ENCODE measurements at places on chromosomes 7 and 10. TPM values are rescaled to one million over a fixed set of nuclear protein-coding genes. Genes with fewer than 3 reads are reported as not detected.

DNA sequence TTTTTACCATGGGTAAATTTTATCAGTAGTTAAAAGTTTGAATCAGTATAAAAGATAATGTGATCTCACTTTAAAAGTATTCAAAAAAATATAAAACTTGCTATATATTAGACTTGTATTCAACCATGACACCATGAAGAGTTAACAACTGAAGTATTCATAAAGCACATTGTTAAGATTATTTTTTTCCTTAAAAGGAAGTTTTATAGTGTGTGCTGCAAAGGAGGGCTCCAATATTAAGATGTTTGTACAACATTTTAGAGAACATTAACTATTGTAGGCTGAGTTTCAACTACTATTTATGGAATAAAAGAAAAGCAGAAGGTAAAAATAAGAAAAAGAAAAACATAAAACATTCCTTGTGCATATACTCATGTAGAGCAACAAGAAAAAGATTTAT, 24.5 kb upstream of the CUBN start:
- no peak for DNase-seq

GRCh38 chr10:78302739-78302988, 269.0 kb downstream of the RPS24 start:
- DNase-seq: no peak

- peak; percentile 21 for DNase-seq
These were observed at the start of gene PLXNA4 for GRCh38 chr7:132575982-132576720. Gene PLXNA4, minus strand, starts transcription at chr7:132576470. Its CDS starts 67,777 bp downstream, at chr7:132508693.

DNA sequence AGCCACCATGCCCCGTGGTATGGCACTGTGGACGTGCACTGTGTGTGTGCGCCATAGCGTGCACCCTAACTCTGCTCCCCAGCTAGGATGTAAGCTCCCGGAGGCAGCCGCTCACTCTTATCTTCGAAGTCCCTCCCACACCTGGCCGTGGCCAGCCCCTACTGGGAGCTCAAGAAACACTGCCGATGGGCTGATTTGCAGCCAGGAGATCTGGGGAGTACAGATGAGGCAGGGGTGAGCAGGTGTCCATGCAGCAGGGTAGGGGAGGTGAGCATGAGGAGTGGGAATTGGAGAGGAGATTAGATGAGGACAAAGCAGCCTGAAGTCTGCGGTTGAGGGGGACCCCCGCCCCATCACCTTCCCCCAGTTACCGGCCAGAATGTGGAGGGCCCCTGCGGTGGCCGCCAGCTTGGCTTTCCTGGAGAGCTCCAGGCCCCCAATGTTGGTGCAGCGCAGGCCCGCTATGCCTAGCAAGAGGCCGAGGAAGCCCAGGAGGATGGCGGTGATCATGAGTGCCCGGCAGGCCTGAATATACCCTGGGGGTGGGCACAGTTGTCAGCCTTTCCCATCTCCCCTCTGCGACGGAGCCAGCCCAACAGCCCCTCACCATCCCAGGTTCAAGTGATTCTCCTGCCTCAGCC, 3.6 kb downstream of the CLDN15 start:
- DNase-seq: no peak

DNA sequence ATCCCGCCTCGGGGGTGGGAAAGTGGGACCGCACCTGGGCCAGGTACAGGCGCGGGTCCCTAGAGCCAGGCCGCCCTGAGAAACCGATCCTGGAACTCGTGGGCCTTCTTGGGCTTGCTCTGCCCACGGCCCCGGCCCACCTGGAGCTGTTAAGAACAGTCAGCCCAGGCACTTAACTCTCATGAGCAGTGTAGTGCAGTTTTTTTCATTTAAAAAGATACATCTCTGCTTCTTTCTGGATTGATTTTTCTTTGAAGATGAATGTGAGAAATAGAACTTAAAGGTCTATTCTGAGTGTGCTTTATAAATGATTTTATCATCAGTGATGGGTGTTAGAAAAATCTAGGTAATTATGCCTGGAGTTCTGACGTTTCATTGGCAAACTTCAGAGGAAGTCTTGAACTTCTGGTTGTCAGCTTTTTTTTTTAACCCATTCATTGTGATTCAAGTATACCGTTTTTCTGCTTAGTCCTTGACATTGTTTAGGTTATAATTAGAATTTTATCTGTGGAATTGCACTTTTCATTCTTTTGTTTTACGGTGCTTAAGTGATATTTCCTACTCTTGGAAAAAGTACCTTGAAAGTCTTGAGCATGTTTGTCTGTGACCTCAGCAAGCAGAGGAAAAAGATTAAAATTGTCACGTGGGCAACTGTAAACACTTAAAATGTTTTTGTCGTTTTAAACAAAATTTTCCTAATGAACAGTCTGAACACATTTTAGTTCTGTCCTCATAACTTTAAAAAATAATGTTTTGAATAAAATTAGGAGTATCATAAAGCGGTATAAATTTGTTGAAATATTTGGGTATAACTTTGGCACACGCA, 906 bp downstream of the CDK1 start:
- DNase-seq: peak; percentile 37

The SIRT1 gene
- 28.2 TPM for total RNA-seq

DNA sequence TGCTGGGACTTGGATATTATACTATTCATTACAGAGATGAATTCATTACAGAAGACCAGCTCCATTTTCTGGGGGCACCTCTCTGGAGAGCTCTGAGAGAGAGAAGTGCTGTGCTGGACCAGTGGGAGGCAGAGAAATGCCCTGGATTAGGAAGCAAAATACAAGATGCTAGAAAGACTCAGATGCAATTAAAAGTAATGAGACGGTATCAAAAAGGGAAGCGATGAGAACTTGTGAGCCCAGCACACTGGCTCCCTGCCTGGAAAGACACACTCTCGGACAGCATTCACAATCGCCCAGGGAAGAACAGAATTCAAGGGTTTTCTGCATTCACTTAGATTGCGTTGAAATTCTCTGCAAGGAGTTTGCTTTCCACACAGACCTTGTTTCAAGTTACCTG, 3.5 kb upstream of the FRAT2 start:
- DNase-seq: no peak

The NRP1 gene
- 172 TPM for total RNA-seq

DNA sequence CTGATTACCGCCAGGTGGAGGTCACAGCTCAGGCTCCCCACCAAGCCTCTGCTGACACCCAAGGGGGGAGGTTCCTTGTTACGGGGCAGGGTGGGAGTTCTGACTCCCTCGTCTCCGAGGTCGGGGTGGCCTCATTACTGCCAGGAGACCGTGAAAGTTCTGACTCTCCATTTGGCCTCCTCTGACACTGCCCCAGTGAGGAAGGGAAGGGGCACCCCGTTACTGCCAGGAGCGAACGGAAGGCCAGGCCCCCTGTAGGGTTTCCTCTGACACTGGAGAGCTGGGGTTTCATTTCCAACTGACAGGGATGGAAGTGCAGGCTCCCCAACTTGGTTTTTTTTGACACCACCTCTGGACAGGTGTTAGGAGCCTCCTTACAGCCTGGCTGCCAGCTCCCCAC, 138.1 kb upstream of the EEPD1 start:
- DNase-seq: no peak

The MBL2 gene
- total RNA-seq: not detected

GRCh38 chr10:64142395-64142794, 621.2 kb downstream of the REEP3 start:
- no peak for DNase-seq

The UCMA gene
- total RNA-seq: not detected

The LYZL2 gene
- total RNA-seq: not detected

DNA sequence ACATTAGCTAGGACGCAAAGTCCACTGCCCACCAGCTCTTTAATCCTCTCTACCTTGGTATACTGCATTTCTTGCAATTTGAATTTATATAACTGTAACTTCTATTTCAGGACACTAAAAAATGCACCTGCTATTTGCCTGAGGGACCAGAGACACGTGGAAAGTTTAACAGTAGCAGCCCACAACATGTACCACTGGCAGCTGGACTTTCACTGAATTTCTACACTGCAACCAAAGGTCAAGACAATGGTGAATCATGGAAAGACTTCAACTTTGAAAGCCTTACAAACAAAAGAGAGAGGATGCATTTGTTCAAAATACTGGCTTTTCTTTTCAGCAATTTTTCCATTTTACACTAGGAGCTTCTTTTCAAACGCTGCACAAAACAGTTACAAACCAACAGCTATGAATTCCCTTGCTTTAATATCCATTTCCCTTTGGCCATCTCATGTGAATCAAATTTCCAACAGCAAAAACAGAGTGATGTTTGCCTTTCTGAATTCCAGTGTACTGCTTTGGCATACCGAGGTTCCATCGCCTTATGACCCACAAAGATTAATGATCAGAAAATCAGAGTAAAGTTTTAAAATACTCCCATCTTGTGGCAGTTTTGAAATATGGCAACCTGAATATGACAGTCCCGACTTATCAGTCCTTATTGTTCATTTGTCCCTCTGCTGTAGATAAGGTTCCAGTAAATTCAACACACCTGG, 29.9 kb upstream of the HNRNPH3 start:
- DNase-seq: peak; percentile 72

The AP1S1 gene
- 23.6 TPM for total RNA-seq

GRCh38 chr7:138072726-138073125, 3.5 kb upstream of the AKR1D1 start:
- DNase-seq: no peak

DNA sequence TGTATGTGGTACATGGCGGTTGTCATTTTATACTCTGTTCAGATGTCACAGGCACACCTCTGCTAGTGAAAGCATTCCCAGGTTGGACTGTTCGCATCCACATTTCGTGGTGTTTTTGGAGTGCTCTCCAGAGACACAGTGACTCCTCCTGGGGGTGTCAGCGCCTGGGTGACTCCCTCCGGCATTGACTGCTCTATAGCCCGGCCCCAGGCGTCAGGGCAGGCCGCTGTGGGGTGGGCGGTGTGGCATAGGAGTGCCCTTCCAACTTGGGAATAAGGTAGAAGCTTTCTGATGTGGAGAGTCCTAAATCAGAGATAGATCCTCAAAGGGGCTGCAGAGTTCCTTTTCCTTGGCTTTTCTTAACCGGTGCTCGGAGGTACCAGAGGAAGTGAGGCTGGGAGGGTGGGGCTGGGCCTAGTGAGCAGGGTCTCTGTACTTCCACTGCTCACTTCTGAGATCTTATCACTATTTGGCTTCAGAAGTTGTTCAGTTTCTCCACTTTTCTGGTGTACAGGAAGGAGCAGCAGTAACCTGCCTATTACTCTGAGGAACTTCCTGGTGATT, 32.3 kb downstream of the CCNY start:
- DNase-seq: no peak

- no peak for DNase-seq
These were observed 391.7 kb upstream of the KLF6 start for GRCh38 chr10:4176500-4177281.

DNA sequence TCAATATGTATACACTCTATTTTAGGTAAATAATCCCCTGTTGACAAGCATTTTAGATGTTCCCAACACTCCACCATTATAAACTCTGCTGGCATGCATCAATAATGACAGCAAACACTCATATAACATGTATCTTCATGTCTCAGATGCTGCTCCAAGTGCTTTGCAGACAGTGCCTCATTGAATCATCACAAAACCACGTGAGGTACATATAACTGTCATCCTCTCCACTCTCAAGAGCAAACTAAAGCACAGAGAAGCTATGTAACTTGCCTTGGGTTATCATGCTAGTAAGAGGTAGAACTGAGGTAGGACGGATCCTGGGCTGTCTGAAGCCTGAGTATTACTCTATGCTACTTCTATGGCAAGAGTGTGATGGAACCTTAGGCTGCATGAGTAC, 72.5 kb upstream of the GSDME start:
- DNase-seq: peak; percentile 29

DNA sequence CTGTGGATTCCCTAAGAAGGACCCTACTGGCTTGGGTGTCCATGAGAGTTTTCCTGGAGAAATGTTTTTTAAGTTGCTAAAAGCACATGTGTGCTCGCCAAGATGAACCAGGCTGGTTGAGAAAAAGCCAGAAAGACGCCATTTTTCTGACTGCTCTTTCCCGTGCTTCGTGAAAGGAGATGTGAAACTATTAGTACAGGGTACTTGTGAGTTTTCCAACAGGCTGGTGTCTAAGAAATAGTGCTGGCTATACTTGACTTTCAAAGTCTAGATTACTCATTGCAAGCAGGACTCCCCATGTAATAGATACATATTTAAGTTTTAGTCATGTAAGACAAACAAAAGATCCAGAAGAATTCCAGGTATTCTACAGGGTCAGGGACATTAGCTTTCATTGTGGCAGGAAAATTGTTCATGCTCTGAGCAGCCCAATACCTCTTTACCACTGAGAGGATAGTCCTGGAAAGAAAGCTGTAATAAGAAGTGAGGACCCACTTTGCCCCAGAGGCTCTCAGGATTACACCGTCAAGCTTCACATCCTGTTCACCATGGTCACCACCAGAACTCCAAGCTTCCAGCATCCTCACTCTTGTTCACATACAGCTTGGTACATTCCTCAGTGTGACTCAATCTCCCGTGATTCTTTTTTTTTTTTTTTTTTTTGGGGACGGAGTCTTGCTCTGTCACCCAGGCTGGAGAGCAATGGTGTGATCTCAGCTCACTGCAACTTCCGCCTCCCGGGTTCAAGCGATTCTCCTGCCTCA, 43.8 kb upstream of the ICA1 start:
- no peak for DNase-seq

The SCRN1 gene
- total RNA-seq: 36.0 TPM

DNA sequence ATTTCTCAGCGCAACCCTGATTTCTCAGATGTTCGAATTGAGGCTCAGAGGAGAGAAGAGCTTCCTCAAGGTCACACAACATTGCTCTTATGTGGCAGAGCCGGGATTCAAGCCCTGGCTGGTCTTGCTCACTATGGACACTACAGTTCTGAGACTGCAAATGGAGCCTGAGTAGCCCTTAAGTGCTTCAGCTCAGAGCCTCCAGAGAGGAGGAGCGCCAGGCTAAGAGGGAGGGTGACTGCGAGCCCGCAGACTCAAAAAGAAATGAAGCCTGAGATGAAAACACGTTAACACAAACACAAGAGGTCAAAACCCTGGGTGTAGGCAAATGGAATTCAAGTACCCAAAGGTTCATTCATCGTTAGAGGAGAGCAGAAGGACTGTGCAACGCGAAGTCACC, 13.9 kb downstream of the ARHGAP22 start:
- DNase-seq: no peak

- peak; percentile 11 for DNase-seq
These were observed 207.1 kb upstream of the ETV1 start for GRCh38 chr7:14196555-14196954.

The OR2A1 gene
- 0.10 TPM for total RNA-seq

- peak; percentile 56 for DNase-seq
These were observed 18.8 kb downstream of the TMEM196 start for GRCh38 chr7:19754521-19755116.

- DNase-seq: peak; percentile 39
These were observed 112.8 kb downstream of the PARD3 start for GRCh38 chr10:34702093-34702937.

DNA sequence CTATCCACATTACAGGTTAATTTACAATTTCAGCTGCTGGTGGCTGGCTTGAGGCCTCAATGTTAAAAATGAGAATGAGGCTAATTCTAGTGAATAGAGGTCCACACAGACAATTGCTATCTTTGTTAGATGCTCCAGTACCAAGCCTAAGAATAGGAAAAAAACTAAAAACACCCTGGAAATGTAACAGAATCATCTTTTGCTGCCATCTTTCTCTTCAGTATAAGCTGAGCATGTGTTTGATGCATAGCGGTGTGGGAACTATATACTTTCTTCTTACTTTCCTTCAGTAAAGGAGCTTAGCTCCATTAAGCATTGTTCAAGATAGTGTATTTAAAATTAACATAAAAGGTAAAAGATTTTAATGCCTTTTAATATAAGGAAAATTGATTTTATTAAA, 5.6 kb downstream of the TMEM229A start:
- no peak for DNase-seq

GRCh38 chr7:155255621-155256020, 42.1 kb upstream of the INSIG1 start:
- no peak for DNase-seq

The PITX3 gene
- 3.2 TPM for total RNA-seq

GRCh38 chr10:124648131-124648475, 96.1 kb downstream of the FAM53B start:
- DNase-seq: peak; percentile 32

- no peak for DNase-seq
These were observed 3.3 kb upstream of the SEPHS1 start for GRCh38 chr10:13351340-13351915.

Measured in tongue (tissue), 3 donors.